Omental fat pad (tissue), 4 donors: ENCODE measurements at places on chromosomes 4 and X. TPM values are rescaled to one million over a fixed set of nuclear protein-coding genes. Genes with fewer than 3 reads are reported as not detected.

GRCh38 chrX:47026198-47026597 lies 52.0 kb upstream of the RGN start:
- DNase-seq, result no peak

DNA sequence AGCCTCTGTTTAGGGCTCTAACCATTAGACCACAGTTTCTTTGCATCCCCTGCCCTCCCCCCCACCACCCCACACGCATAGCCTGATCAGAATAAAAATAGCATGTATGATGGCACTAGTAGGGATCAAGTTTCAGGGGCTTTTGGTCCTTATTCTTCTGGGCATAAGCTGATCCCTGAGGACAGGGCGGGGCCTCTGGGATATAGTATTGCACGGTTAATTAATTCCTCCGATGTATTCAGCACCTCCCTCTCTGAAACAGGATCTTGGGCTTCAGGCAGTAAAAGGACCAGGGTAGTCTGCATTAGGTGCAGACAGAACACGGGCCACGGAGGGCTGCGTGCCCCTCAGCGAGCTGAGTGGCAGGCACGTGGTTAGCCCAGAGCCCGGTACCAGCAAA lies 57.1 kb downstream of the ELF4 start:
- DNase-seq, result no peak

- no peak for DNase-seq
Observed at GRCh38 chr4:161273607-161274006, 890.2 kb downstream of the FSTL5 start.

GRCh38 chrX:106731590-106731989 lies 5.1 kb downstream of the RNF128 start:
- DNase-seq, result no peak

- DNase-seq, result no peak
Observed at GRCh38 chrX:16993791-16994318, 47.4 kb downstream of the REPS2 start.

DNA sequence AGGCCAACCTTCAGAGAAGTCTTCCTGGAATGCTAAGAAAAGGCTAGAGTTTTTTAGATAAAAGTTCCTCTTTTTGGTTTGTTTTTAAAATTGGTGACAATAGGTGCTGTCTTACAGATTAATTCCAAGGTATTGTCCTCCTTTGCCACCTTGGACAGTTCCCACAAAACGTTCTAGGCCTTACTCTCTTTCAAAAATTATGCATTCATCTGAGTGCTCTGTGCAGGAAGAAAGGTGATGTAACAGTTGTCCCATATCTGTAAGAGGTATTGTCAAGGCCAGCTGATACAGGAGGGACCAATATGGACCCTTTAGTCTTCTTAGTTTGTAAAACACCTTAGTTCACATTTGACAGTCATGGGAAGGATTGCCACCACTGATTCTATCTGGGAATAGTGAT lies 15.9 kb upstream of the CXCL5 start:
- no peak for DNase-seq

DNA sequence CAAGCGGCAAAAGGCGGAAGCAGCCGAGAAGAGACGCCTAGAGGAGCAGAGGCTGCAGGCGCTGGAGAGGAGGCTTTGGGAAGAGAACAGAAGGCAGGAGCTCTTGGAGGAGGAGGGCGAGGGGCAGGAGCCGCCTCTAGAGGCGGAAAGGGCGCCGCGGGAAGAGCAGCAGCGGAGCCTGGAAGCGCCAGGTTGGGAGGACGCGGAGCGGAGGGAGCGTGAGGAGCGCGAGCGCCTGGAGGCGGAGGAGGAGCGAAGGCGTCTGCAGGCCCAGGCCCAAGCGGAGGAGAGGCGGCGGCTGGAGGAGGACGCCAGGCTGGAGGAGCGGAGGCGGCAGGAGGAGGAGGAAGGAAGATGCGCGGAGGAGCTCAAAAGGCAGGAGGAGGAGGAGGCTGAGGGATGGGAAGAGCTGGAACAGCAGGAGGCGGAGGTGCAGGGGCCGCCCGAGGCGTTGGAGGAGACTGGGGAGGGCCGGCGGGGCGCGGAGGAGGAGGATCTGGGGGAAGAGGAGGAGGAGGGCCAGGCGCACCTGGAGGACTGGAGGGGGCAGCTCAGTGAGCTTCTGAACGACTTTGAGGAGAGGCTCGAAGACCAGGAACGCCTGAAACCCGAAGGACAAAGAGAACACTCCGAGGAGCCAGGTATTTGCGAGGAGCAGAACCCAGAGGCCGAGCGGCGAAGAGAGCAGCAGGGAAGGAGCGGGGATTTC lies 72.9 kb downstream of the AASDH start:
- DNase-seq, result no peak

DNA sequence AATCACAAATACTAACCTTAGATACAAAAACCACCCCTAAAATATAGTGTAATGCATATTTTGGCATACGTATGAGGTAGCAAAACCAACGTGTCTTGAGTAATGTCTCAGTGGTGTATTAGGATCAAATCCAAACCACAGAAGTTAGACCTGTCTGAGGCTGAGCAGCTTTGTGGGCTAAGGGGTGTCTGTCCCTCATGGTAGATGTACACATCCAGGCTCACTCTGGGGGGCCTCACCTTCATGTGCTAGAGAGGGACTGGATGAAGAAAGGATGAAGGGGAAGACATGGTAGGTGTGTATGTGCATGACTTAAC lies 188.0 kb upstream of the TBC1D9 start:
- DNase-seq, result no peak

DNA sequence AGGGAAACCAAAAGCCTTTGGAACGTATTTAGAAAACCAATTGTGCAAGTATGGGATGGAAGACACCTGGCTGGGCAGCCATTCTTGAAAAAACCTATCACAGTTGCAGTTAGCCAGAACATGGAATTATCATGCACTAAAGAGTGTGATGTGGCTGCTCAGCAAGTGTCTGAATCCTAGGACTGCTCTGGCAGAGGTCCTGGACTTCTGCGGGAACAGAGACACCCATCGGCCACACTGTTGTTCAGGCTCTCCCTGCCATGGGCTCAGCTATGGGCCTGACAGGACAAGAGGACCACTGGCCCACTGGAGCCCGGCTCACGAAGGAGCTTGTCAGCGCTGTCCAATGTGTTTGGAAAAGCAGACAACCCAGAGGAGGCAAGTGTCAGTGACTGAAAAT lies 115.7 kb upstream of the GPC4 start:
- no peak for DNase-seq

DNA sequence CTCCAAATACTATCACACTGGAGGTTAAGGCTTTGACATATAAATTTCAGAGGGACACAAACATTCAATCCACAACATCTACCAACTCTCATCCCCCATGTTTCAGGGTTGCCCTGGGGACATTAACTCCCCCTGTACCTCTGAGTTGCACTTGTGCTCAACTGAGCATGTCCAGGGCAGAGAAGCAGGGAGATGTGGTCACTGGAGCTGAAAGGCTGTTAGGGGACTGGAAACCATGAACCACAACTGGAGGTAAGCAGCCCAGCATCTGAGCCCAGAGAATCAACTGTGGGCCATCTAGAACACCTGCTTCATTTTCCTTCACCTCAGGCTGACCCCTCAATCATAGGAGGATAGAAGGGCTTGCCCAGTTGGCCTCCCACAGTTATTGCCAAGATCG lies 641.1 kb downstream of the MID1IP1 start:
- DNase-seq, result no peak

DNA sequence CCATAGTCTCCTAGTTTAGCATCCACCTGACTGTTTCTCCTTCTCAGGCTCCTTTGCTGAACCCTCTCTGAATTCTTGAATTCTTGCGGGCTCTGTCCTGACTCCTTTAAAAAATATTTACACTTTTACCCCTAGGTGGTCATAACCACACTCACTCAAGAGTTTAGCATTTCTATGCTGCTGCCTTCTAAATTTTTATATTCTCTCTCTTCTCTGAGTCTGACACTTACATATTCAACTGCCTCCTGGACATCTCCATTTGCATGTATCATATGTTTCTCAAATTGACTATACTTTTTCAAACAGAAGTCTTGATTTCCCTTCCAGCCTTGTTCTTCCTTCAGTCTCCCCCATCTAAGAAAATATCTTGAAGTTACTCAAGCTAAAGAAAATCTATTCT lies 31.6 kb downstream of the ARL9 start:
- DNase-seq, result no peak

DNA sequence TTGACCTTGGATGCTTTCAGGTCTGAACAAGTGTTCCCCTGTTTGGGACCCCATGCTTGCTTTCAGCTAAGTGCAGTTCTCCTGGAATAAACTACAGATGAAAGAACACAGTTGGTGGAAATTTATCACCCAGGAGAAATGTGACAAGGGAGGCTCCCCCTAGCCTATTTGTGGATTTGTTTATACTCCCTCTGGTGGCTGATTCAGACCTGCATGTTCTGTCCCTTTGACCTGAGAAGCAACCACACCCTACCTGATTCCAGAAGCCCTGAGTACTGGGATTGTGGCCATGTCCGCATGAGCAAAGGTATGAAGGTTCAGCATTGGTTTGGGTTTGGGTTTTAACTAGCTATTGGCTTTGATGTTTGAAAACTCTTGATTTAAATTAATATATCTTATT lies 440.9 kb downstream of the MID1IP1 start:
- DNase-seq, result no peak

DNA sequence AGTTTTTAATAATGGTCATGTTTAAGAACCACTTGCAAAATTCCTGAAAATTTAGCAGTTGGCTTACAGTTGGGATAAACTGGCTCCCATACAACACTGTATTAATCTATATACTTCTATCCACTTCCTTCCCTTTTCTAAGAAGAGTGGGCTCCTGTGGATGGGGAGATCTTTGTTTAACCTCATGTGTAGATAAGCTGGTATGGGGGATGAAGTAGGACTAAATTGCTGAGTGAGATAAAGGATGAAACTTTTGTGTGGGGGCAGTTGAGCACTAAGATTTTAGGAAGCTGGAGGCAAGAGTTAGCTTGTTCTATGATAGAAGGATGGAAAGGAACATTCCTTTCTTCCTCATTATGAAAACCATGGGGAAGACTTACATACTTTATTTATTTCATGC lies 54.6 kb upstream of the ATP8A1 start:
- DNase-seq, result no peak

- DNase-seq, result no peak
Observed at GRCh38 chr4:7635445-7636239, 200.9 kb upstream of the PSAPL1 start.

DNA sequence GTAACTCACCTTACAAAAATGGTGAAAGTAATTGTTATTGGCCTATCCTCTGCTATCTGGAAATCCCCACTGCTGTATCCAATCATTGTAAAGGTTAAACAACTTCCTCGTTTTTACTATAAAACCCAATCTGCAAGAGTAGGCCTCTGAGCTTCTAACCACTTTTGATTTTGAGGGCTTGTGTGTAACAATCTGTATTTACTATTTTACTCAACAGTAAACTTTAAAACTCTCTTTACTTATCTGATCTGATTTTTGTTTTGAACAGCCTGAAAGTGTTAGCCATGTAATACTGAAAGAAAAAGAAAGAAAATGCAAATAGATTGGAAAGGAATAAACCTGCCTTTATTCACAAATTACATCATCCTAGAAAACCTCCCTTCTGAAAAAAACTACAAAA lies 63.1 kb downstream of the SLC10A7 start:
- DNase-seq, result no peak

GRCh38 chrX:110733166-110733565 lies 62.5 kb downstream of the CHRDL1 start:
- DNase-seq, result no peak

- no peak for DNase-seq
Observed at GRCh38 chr4:114986133-114986532, 127.3 kb downstream of the NDST4 start.

DNA sequence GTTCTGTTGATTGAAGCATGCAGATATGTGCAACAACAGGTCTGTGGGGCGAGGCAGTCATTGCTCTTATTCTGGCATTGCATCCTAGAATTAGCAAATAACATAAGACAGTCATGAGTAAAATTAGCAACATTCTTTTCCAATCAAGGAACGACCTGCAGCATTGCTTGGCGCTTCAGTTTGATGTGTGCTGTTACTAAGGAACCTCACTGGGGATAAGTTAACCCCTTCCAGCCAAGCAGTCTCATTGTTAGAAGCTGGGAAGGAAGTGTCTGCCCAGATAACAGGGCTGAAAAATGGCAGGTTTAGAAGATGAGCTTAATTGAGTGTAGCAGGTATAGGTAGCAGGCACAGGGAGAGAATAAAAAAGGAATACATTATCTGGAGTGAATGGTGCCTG lies 55.4 kb downstream of the RBM46 start:
- no peak for DNase-seq

DNA sequence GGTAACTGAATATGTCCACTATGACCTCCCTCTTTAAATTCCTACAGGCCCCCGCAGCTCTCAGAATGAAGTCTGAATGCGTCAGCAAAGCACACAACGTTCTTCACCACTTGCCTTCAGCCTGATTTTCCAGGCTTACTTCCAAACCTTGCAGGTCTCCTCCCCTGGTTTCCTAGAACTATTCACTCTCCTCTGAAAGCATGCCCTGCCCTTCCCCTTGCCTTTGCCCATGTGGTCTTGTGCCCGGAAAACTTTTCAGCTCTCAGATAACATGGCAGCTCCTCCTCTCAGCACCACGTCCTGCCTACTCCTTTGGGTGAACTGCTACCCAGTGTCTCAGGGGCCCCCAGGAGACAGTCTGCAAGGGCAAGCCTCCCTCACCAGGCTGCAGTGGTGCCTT lies 268.5 kb upstream of the LDB2 start:
- DNase-seq, result no peak

DNA sequence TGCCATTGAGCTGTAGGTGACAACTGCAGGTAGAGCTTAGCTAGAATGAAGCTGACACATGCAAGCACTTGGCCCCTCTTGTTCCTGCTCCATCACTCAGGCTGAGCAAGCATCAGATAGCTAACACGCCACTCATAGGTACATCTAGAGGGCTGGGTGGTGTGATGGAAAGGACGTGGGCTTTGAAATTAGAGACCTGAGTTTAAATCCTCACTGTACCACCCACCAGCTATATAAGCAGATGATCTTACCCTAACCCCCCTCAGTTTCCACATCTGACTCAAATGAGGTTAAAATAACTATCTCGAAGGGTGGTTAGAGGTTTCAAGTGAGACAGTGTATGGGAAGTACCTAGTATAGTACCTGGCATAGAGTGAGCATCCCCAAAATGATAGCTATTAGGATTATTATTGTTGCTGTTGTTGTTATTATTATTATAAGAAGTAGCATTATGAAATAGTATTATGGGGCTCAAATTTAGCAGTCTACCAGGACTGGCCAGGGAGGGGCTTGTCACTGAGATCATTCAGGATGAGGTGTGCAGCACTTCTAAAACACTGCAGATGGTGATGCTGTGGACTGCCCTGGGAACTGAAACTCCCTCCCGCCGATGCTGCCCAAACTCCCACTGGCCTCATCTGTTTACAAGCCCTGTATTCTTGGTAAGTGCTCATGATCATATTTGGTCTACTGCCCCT lies 59.0 kb downstream of the REELD1 start:
- no peak for DNase-seq

DNA sequence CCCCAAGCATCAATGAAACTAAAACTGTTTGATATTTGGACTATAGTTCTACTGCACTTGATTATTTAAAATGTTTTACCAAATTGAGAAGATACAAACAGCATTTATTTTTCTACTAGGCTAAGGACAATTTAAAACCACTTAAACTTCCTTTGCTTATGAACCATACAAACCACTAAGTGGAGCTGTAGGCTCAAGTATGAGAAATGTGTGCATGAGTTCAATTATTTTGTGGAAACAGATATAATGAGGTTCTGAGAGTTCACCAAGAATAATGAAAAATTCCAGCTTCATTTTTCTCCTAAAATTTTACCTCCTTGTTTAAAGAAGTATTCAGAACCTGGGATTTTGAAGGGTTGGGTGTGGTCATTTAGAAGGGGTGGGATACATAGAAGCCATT lies 63.1 kb downstream of the SERPINA7 start:
- no peak for DNase-seq

TLR2 gene
- 97.2 TPM for total RNA-seq

FGFBP2 gene
- total RNA-seq, result 10.2 TPM

LIMCH1 gene
- 112 TPM for total RNA-seq

EGF gene
- 0.12 TPM for total RNA-seq

KDR gene
- total RNA-seq, result 163 TPM
